ENCODE measurements at places on chromosomes 6 and 20.

DNA sequence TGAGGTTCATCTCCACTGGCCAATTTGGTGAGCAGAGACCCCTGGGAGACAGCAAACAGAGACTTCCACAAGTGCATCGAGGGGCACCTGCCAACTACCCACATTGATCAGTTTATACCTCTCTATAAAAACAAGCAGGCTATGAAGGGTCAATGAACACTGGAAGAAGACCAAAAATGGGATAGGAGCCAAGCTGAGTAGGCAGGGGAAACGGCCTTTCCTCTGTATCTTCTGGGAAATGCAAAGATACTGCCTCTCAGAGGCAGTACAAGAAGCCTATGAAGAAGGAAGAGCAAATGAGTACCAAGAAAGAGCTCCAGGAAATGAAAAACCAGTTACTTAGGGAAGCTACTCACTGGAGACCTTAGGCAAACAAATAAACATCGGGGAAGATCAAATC, 247.7 kb downstream of the GMDS start:
- no peak overlapping the region for H3K27ac ChIP-seq
- no peak overlapping the region for H3K4me3 ChIP-seq
- no peaks in the 10 kb centered on the region for H3K27me3 ChIP-seq
- DNase-seq: no peak
- H3K4me1 ChIP-seq: no peaks in the 10 kb centered on the region

- H3K27me3 ChIP-seq: no peaks in the 10 kb centered on the region
- peaks cover 9% of the 10 kb centered on the region for H3K4me1 ChIP-seq
- H3K4me3 ChIP-seq: peak overlapping the region; percentile 3
- H3K27ac ChIP-seq: no peak overlapping the region
- no peaks in the 10 kb centered on the region for H3K36me3 ChIP-seq
- DNase-seq: no peak
These were observed 33.2 kb downstream of the HLA-A start for GRCh38 chr6:29975561-29975907.

- no peaks in the 10 kb centered on the region for H3K4me1 ChIP-seq
- H3K36me3 ChIP-seq: no peaks in the 10 kb centered on the region
- DNase-seq: no peak
- H3K27me3 ChIP-seq: no peaks in the 10 kb centered on the region
These were observed 103.8 kb downstream of the BACH2 start for GRCh38 chr6:90192857-90193256.

- no peak overlapping the region for H3K27ac ChIP-seq
- peaks cover 4% of the 10 kb centered on the region for H3K27me3 ChIP-seq
- no peak overlapping the region for H3K4me3 ChIP-seq
- H3K36me3 ChIP-seq: no peaks in the 10 kb centered on the region
- no peaks in the 10 kb centered on the region for H3K4me1 ChIP-seq
These were observed 274.1 kb downstream of the TFAP2A start for GRCh38 chr6:10140824-10141223.

- no peak for DNase-seq
- no peak overlapping the region for H3K27ac ChIP-seq
These were observed 98.4 kb downstream of the SNX5 start for GRCh38 chr20:17870086-17870740.

- H3K27ac ChIP-seq: no peak overlapping the region
- H3K27me3 ChIP-seq: no peaks in the 10 kb centered on the region
- peaks cover 25% of the 10 kb centered on the region for H3K4me1 ChIP-seq
- H3K36me3 ChIP-seq: no peaks in the 10 kb centered on the region
- DNase-seq: no peak
- no peak overlapping the region for H3K4me3 ChIP-seq
These were observed 28.7 kb upstream of the ECI2 start for GRCh38 chr6:4164117-4164442.

GRCh38 chr6:110557199-110557598, 80.8 kb upstream of the SLC22A16 start:
- no peak overlapping the region for H3K4me3 ChIP-seq
- no peaks in the 10 kb centered on the region for H3K36me3 ChIP-seq
- no peaks in the 10 kb centered on the region for H3K27me3 ChIP-seq
- H3K27ac ChIP-seq: no peak overlapping the region
- no peaks in the 10 kb centered on the region for H3K4me1 ChIP-seq

GRCh38 chr6:137910424-137910834, 43.4 kb downstream of the TNFAIP3 start:
- no peaks in the 10 kb centered on the region for H3K4me1 ChIP-seq
- no peak overlapping the region for H3K27ac ChIP-seq
- no peak overlapping the region for H3K4me3 ChIP-seq
- H3K36me3 ChIP-seq: no peaks in the 10 kb centered on the region
- DNase-seq: no peak

GRCh38 chr6:16751251-16751946, 9.9 kb downstream of the ATXN1 start:
- no peak overlapping the region for H3K4me3 ChIP-seq
- no peak for DNase-seq
- H3K27ac ChIP-seq: no peak overlapping the region
- H3K27me3 ChIP-seq: no peaks in the 10 kb centered on the region
- H3K36me3 ChIP-seq: no peaks in the 10 kb centered on the region
- no peaks in the 10 kb centered on the region for H3K4me1 ChIP-seq

- no peak for DNase-seq
- H3K36me3 ChIP-seq: no peaks in the 10 kb centered on the region
- no peak overlapping the region for H3K4me3 ChIP-seq
These were observed 133.9 kb upstream of the BEND6 start for GRCh38 chr6:56821005-56821432.

DNA sequence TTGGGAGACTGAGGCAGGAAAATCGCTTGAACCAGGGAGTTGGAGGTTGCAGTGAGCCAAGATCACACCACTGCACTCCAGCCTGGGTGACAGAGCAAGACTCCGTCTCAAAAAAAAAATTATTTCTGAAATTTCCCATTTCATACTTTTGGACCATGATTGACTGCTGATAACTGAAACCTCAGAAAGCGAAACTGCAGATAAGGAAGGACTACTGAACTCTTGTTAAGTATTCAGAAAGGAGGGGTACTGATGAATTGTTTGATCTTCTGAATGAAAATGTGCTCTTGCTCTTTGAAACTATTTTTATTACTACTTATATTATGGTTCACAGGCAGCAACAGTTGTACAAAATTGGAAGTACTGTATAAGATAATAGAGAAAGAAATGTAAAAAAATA, 69.0 kb downstream of the HDGFL1 start:
- no peak for DNase-seq
- no peaks in the 10 kb centered on the region for H3K27me3 ChIP-seq
- H3K27ac ChIP-seq: no peak overlapping the region
- H3K4me3 ChIP-seq: no peak overlapping the region
- no peaks in the 10 kb centered on the region for H3K36me3 ChIP-seq

- H3K4me3 ChIP-seq: no peak overlapping the region
- H3K36me3 ChIP-seq: no peaks in the 10 kb centered on the region
- peaks cover 33% of the 10 kb centered on the region for H3K4me1 ChIP-seq
- H3K27ac ChIP-seq: no peak overlapping the region
- DNase-seq: no peak
These were observed 3.1 kb downstream of the SLC23A2 start for GRCh38 chr20:4998160-4998651.

DNA sequence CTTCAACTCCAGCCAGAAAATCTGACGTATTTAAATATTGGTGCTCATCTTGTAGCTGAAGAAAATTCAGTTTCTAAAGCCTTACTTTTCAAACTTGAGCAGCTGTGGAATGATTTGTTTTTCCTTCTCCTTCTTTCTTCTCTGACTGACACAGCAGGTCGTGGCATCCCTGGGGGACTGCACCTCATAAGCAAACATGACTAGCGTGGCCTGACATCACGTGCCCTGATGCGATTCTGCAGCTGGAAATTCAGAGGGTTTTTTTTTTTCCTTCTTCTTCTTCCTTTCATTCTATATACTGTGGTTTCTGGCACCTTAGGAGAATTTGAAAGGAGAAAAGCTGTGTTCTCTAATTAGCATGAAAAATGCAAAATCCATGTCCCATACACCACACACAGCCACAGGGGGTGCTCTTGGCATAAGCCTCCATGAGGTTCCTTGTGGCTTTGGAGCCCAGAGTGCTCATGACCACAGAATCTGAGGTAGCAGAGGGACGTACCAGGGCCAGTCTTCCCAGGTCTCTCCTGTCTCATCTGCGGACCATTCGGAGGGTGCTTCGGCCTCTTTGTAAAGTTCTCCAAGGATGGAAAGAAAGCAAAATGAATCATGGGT, 258.5 kb upstream of the CDH4 start:
- H3K36me3 ChIP-seq: no peaks in the 10 kb centered on the region
- H3K4me1 ChIP-seq: no peaks in the 10 kb centered on the region
- no peaks in the 10 kb centered on the region for H3K27me3 ChIP-seq
- no peak overlapping the region for H3K4me3 ChIP-seq
- H3K27ac ChIP-seq: no peak overlapping the region

GRCh38 chr20:35527122-35527769, 2.2 kb downstream of the C20orf173 start:
- H3K27ac ChIP-seq: no peak overlapping the region
- no peak overlapping the region for H3K4me3 ChIP-seq
- no peaks in the 10 kb centered on the region for H3K4me1 ChIP-seq
- H3K27me3 ChIP-seq: no peaks in the 10 kb centered on the region
- no peak for DNase-seq

GRCh38 chr6:132515386-132515785, 2.5 kb upstream of the STX7 start:
- no peak overlapping the region for H3K4me3 ChIP-seq
- H3K36me3 ChIP-seq: no peaks in the 10 kb centered on the region
- H3K4me1 ChIP-seq: peaks cover 30% of the 10 kb centered on the region
- no peak for DNase-seq
- H3K27ac ChIP-seq: no peak overlapping the region

DNA sequence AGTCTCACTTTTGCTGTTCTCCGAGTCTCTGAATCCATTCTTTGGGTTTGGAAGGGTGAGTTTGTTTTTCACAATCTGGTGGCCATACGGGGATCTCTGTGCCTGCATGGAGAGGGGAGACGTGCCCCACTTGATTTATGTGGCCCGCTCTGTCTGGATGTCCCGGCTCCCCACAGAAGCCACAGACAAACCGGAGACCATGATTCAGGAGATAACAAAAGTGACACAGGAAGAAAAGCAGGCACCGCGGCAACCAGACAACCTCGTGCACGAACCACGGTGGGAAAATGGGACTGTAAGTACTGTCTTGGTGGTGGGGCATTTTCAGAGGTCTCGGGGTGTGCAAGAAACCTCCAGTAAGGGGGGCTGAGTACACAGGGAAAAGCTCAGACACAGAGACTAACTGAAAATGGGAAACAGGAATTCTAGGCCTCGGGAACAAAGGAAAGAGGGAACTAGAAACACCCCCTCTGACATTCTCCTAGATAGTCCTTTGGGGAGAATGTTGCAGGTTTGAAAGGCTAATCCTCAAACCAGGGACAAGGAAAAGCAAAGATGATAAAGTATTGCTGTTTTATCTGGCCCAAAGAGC, 22.1 kb upstream of the ZNF318 start:
- no peak overlapping the region for H3K4me3 ChIP-seq
- DNase-seq: no peak
- H3K27ac ChIP-seq: no peak overlapping the region
- H3K4me1 ChIP-seq: no peaks in the 10 kb centered on the region
- H3K36me3 ChIP-seq: no peaks in the 10 kb centered on the region
- no peaks in the 10 kb centered on the region for H3K27me3 ChIP-seq

GRCh38 chr20:59028812-59029211, 3.3 kb downstream of the ATP5F1E start:
- no peak overlapping the region for H3K27ac ChIP-seq
- H3K36me3 ChIP-seq: peaks cover 39% of the 10 kb centered on the region
- H3K4me1 ChIP-seq: peaks cover 22% of the 10 kb centered on the region
- no peak for DNase-seq
- H3K27me3 ChIP-seq: no peaks in the 10 kb centered on the region

GRCh38 chr6:76230711-76231110, 158.2 kb upstream of the IMPG1 start:
- H3K4me3 ChIP-seq: no peak overlapping the region
- H3K36me3 ChIP-seq: no peaks in the 10 kb centered on the region
- no peak overlapping the region for H3K27ac ChIP-seq
- DNase-seq: no peak
- H3K4me1 ChIP-seq: no peaks in the 10 kb centered on the region

GRCh38 chr6:38720295-38720694, 5.2 kb downstream of the DNAH8 start:
- no peak overlapping the region for H3K4me3 ChIP-seq
- H3K27ac ChIP-seq: no peak overlapping the region
- H3K27me3 ChIP-seq: peaks cover 15% of the 10 kb centered on the region
- DNase-seq: no peak
- H3K36me3 ChIP-seq: no peaks in the 10 kb centered on the region

GRCh38 chr6:52312461-52312860, 27.9 kb upstream of the MCM3 start:
- H3K4me3 ChIP-seq: no peak overlapping the region
- no peaks in the 10 kb centered on the region for H3K36me3 ChIP-seq
- no peaks in the 10 kb centered on the region for H3K4me1 ChIP-seq
- no peak for DNase-seq

DNA sequence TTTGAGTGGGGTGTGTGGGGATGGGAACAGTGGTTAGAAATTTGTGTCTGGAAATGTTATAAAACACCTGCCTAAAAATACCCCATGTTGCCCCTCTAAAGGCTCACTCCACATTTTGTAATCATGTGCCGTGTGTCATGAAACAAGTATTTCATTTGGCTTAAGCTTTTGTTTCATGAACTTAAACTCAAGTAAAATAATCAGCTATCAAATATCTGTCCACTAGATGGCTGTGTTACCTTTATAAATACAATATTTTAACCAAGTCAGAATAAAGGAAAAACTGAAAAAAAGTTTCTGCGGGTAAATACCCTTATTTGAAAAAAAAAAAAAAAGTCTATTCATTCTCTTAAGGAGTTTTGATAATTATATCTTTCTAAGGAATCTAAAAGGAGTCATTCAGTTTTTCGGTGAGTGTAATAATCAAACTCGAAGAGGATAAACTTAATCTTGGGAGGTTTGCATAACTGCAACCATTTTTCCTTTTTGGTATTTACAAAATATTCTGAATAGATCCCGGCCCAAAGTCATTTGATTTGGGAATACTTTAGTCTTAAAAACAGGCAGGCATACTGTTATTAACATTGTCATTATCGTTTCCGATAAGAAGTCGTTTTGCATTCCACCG, 29.9 kb upstream of the MTRF1L start:
- DNase-seq: no peak
- no peaks in the 10 kb centered on the region for H3K27me3 ChIP-seq
- no peak overlapping the region for H3K4me3 ChIP-seq
- H3K4me1 ChIP-seq: no peaks in the 10 kb centered on the region
- H3K36me3 ChIP-seq: no peaks in the 10 kb centered on the region

DNA sequence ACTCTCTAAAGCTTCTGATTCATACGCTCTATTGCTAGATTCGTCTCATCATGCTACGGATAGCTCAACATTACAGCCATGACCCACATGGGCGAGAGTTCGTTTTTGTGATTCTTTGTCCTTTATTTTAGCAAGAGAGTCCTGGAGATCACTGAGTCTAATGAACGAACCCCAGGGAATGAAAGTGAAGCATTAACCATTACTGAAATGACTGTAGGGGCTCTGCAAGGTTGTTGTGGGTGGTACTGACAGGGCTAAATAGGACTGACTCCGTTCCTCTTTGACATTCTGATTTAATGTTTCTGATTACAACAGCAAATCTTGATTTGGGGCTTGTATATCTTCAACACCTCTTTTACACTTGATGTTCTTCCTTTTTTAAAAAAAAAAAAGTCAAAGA, 13.7 kb upstream of the RTF2 start:
- H3K4me3 ChIP-seq: no peak overlapping the region
- H3K36me3 ChIP-seq: no peaks in the 10 kb centered on the region
- no peak overlapping the region for H3K27ac ChIP-seq
